ENCODE measurements at places on chromosomes 7 and 10.
A peak's percentile ranks its signal among the peaks of the same experiment; 100 is the strongest.

DNA sequence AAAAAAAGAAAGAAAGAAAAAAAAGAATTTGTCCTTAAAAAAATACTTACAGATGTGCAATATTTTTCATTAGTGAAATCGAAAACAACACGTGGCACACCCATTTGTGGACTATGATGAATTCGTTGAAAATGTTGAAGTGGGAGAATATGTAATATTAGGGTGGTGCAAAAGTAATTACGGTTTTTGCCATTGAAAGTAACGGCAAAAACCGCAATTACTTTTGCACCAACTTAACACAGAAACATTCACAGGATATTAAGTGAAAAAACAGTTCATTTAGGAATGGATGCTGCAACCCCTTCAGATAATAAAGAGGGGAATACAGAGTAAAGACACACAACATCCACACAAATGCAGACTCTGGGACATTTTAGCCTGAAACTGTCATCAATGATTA, 96.0 kb downstream of the CALN1 start:
- DNase-seq: no peak

GRCh38 chr7:10122551-10123100, 851.0 kb upstream of the PHF14 start:
- DNase-seq: no peak

DNA sequence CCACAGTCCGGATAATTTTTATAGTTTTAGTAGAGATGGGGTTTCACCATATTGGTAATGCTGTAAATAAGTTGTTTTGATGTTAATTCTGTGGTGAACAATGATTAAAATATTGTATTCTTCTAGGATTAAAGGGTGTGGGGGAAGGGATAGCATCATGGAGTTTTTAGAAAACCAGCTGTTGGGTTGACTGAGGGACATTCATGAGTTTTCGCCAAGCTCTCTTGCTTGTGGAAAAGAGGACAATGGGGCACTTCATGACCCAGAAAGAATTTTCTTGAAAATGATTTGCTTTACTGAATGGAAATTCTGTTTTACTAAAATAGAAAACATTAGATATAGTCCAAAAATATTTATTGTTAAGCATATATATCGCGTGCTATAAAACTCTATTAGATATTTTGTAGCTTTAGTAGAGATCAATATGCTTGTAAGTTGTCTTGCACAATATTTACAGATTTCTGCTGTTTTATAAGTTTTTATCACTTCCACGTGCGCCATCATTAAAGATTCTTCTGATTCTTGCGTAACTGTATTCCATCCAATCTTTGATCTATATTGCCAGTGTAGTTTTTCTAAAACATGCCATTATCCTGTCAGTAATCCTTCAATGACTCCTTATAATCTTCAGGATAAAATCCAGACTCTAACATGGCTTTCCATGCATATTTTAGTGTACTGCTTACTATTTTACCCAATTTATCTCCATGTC, 41.8 kb downstream of the LCOR start:
- DNase-seq: no peak

GRCh38 chr7:114660126-114660486, 245.5 kb downstream of the FOXP2 start:
- no peak for DNase-seq

- DNase-seq: no peak
Observed at GRCh38 chr7:118005026-118005425, 131.8 kb upstream of the CTTNBP2 start.

- DNase-seq: peak; percentile 61
Observed at GRCh38 chr7:142323706-142324105, 65.8 kb upstream of the PRSS58 start.

DNA sequence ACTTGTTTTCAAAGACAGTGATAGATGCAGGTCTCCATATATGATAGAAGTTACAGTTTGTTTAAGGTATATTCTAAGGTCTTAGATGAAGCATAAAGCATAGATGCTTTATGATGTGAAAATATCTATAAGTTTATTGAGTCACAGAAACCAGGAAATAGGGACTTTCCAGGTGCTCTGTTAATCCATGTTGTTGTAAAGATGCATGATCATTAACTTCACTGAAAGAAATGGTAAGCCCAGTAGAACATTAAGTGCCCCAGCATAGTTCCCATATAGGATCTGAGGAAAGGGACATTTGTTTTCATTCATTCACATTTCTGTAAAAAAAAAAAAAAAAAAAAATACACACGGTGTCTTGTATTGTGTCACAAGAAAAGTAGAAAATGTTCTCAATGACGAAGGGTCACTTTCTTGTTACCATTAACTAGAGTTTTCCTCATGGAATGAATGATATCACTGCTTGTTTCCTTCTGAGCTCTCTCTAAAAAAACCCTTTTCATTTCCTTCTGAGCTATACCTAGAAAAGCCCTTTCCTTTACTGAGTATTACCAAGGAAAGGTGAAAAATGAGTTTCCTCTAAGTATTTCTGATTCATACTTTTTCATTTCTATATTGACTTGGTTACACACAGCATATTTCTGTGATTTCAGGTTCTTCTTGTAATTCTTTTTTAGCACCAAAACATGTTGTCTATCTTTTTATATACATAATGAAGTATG, 105.2 kb downstream of the MACC1 start:
- DNase-seq: no peak

- no peak for DNase-seq
Observed at GRCh38 chr10:95650232-95650631, 6.3 kb downstream of the ALDH18A1 start.

DNA sequence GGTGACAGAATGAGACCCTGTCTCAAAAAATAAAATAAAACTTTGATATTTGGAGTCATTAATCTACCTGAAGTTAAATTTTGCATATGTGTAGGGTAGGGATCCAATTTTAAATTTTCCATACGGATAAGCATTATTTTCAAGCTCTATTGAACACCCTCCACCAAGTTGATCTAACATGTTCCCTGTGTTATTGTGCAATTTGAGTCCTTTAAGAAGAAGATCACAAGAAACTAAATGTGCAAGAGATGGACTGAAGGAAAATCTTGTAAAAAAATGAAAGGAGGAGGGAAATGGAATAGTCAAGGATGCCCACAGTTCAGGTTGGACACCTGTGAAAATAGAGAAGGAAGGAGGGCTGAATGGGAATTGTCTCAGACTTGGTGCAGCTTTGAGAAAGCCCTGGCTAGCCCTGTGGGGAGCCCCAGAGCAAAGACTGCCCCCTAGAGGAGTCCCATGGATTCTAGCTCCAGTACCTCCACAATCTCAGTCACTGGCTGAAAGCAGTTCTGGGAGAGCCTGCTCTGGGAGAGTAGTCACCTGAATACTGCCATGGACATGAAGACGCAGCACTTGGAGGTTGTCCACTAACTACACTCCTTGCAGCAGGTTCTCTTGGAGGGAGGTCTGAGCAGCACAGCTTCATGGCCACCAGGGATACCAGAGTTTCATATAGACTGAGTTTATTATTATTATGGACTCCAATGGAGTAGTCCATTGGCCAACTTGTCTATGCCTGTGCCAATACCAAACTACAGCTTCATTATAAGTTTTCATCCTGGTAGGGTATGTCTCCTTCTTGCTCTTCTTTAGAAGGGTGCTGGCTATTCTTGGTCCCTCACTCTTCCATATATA, 5.7 kb upstream of the TIAL1 start:
- DNase-seq: peak; percentile 26

- no peak for DNase-seq
Observed at GRCh38 chr7:123282181-123282580, 82.4 kb upstream of the SLC13A1 start.

GRCh38 chr10:84225427-84226173, at the start of gene LRIT2:
Gene LRIT2, minus strand, starts transcription at chr10:84225544. Its CDS starts 24 bp downstream, at chr10:84225520.
- no peak for DNase-seq

DNA sequence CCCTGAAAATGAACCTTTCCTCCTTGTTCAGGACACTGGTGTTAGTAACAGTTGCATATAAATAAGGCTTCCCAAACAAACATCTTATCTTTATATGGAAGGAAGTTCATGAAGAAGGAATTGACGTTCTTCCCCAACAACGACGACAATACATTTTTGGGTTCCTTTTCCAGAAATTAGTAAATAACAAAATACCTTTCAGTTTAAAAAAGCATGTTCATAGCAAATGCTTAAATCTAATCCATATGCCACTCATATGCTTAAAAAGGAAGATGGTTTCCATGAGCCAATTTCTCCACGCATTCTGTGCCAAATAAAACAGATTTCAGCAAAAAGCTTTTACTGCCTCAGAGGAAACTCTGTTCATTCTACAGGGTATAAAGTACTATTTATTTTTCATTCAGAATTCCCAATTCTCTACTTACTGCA, 182.6 kb downstream of the COBL start:
- DNase-seq: no peak

DNA sequence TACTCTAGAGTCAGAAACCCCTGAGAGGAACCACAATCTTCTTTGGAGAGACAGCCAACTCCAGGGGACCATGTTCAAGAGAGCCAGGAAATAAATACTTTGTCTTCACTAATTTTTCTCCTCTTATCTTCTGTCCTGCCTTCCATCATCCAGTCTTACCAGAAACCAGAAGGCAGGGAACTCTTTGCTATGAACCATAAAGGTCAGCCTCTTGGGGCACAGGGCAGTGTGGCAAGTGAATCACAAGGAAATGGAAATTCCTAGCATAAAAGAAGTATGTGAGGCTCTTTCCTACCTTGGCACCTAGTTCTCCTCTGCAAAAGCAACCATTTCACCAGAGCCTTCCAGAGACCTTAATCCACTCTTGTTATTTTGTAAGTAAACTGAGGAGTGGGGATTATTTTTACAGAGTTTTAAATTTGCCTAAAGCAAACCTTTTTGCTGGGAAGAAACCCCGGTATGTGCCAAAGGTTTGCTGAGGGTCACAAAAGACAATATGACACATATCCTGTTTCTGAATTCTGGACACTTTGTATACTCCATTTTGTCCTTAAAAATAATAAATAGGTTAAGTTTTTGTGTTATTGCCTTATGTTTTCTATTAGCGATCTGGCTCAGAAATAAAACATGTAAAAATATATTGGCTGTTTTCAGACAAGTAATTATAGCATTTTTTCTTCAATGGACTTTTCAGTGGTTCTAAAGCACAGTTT, 87.1 kb downstream of the ADAM22 start:
- DNase-seq: no peak

- no peak for DNase-seq
Observed at GRCh38 chr10:74178042-74178791, 27.2 kb downstream of the ADK start.

- DNase-seq: no peak
Observed at GRCh38 chr10:24381235-24382010, 172.5 kb downstream of the KIAA1217 start.

DNA sequence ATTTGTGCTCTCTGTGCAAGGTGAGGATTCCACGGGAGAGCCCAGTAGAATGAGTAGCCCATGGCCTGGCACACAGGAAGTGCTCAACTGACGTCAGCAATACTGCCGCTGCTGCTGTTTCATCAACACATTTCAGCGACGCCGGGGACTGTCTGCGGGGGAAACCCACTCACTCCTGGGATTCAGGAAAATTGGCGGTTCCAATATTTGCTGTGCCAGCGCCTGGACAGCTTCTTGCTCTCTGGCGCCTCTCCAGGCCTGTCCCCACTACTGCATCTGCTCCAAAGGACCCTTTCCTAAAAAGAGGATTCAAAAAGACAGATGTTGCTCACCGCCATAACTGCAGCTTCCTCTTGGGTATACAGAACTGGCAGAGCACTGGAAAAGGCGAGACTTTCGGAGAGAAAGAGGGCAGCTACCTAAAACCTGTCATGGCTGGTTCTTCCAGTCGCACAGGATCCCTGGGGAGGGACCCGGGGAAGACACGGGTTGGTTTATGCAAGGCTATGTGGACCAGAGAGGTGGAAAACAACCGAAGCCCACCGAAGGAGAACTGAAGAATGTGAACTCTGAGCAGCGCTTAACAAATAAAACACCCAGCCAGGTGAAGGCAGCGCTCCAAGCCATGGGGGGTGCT, 39.7 kb upstream of the ENO4 start:
- no peak for DNase-seq

DNA sequence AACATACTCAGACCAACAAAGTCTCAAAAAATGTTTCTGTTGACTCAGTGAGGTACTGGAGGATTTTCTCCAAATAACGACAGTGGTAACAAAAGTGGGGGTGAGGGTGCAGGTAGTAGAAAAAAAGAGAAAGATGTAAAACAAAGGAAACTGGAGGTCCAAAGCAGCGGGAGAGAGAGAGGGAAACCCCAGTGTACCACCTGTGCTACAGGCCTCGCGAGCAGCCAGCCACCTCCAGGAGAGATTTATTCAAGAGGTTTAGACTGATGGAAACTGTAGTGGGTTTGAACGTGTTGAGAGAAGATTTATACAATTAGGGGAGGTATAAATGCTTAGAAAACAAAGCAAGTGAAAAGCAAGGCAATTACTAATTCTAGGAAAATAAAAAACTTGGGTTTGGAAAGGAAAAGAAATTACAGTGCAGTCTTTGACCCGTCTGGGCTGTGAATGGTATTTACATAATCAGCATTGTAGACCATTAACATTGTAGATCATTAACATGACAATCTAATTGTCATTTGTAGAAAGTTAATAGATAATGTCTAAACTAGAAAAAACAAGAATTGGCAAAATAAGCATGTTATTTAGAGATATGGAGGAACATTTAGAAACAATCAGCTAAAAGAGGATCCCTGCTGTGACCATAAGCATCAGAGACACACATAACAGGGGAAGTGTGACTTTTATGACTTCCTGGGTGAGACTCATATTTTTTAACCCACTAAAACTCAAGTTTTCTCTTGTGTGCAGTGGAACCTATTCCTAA, 180.0 kb downstream of the RELN start:
- no peak for DNase-seq

- no peak for DNase-seq
Observed at GRCh38 chr7:26159243-26159642, 7.2 kb downstream of the NFE2L3 start.

- no peak for DNase-seq
Observed at GRCh38 chr7:17855202-17855601, 85.1 kb downstream of the SNX13 start.

- no peak for DNase-seq
Observed at GRCh38 chr7:150971242-150972022, 6.7 kb downstream of the KCNH2 start.

GRCh38 chr7:141617280-141617679, 66.1 kb downstream of the AGK start:
- DNase-seq: no peak

DNA sequence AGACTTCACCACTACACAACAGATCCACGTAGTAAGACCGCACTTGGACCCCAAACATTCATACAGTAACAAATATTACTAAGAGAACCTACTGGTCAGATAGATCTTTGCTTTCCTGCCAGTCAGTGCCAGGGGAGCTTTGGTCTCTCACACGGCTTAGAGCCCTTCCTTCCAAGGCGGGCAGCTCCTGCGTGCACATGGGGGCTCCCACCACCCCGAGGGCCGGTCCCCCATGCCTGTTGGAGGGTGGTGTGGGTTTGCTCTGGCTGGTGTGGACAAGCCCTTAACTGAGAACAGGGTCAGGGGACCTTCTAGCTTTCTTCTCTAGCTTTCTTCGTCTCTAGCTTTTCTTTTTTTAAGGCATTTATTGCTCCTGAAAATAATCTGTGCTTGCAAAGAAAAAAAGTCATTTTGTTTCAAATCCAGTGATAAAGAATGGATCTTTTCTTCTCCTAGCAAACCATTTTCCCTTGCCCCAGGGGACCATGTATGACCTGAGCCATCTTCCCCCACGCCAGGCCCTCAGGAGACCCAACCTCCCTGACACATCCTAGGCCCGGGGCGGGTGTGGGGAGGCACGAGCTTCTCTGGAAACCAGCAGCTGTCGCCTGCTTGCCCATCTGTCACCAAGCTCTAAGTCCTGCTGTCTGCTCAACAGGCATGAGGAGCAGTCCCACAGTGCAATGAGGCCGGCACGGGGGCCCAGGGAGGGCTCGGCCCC, 591.1 kb downstream of the PTPRN2 start:
- DNase-seq: no peak

Data from CD8-positive, alpha-beta T cell (primary cell).